ENCODE measurements at places on chromosomes 2 and 18. TPM values are rescaled to one million over a fixed set of nuclear protein-coding genes. Genes with fewer than 3 reads are reported as not detected.

DNA sequence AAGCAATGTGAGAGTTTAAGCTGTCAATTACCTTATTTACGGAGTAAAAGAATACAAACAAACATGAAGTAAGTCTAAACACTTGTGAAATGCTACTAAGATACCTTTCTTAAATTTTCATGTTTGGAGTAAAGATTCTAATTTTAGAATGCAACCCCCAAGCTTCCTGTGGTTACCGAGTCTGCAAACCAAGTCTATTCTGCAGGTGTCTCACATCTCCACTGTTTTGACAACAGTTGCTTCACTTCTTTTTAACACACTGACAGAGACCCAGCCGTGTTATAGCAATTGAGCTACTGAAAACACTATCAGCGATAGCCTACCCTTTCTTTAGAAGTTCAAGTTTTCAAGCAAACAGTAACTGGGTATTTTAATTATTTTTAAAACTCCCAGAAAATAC, 608.3 kb downstream of the ERBB4 start:
- DNase-seq: no peak

- DNase-seq: no peak
Measured at GRCh38 chr2:121748202-121748601, 7.2 kb upstream of the TSN start.

GRCh38 chr2:203718087-203718486, 11.6 kb downstream of the CD28 start:
- no peak for DNase-seq

G6PC2 gene
- total RNA-seq: not detected

GRCh38 chr18:74154716-74155115, 6.4 kb downstream of the TIMM21 start:
- no peak for DNase-seq

PLB1 gene
- total RNA-seq: 4.9 TPM

CIDEA gene
- total RNA-seq: 0.42 TPM

GRCh38 chr2:68909793-68910674, 38.8 kb upstream of the BMP10 start:
- peak; percentile 42 for DNase-seq

CD207 gene
- total RNA-seq: 0.59 TPM

DNA sequence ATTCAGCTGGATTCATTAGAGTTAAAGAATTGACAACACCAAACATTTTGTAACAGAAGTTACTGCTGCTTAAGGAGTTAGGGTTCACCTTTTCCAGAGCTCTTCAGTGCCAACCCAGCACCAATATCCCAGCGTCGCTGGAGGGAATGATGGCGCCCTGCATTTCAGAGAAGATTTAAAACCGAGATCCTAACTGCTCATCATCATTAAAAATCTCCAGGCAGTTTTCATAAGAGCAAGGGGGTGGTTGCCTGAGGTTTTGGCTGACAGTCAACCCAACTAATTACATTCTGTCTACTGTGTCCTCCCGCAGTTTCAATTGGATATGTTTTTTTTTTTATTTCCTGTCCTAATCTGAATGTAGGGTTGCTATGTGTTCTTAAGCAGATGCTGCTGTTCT, 509.6 kb upstream of the TCF4 start:
- DNase-seq: no peak

DNA sequence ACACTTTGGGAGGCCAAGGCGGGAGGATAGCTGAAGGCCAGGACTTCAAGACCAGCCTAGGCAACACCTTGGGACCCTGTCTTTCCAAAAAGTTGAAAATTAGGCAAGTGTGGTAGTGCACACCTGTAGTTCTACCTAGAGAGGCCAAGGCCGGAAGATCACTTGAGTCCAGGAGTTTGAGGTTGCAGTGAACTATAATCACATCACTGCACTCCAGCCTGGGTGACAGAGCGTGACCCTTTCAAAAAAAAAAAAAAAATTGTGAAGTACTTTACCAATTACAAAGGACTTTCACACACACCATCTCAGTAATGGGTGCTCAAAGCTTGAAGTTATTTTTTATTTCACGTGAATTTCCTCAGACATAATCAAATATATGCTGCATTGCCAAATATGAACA, 65.0 kb downstream of the ATAD2B start:
- DNase-seq: no peak

GALNT5 gene
- not detected for total RNA-seq

GNAL gene
- total RNA-seq: 5.5 TPM

MAL gene
- 0.92 TPM for total RNA-seq

- peak; percentile 75 for DNase-seq
Measured at GRCh38 chr2:47041063-47041462, 114.0 kb downstream of the STPG4 start.

DNA sequence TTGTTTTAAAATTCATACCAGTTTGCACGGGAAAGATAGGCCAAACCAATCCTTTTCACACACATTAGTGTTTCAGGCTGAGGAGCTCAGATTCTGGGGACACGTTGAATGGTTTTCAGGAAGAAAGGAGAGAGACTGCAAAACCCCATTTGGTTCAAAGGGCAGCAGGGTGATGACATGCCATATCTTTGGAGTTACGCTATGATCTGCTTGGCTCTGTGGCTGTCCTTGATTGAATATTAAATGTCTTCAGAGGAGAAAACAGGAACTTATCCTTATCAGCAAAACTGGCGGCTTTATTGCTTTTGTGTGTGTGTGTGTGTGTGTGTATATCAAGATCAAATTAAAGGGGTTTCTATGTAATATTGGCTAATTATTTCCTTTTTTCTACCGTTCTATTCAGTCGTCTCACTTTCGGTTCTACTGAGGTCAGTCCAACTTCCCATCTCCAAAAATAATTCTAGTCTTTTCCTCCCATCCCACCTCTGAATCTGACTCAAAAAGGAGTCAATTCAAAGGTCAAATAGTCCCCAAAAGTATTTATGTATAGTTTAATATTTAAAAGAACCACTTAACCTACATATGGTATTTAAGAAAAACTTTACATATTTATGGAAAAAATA, 292.9 kb upstream of the CCDC68 start:
- no peak for DNase-seq

TWIST2 gene
- 1.2 TPM for total RNA-seq

DNA sequence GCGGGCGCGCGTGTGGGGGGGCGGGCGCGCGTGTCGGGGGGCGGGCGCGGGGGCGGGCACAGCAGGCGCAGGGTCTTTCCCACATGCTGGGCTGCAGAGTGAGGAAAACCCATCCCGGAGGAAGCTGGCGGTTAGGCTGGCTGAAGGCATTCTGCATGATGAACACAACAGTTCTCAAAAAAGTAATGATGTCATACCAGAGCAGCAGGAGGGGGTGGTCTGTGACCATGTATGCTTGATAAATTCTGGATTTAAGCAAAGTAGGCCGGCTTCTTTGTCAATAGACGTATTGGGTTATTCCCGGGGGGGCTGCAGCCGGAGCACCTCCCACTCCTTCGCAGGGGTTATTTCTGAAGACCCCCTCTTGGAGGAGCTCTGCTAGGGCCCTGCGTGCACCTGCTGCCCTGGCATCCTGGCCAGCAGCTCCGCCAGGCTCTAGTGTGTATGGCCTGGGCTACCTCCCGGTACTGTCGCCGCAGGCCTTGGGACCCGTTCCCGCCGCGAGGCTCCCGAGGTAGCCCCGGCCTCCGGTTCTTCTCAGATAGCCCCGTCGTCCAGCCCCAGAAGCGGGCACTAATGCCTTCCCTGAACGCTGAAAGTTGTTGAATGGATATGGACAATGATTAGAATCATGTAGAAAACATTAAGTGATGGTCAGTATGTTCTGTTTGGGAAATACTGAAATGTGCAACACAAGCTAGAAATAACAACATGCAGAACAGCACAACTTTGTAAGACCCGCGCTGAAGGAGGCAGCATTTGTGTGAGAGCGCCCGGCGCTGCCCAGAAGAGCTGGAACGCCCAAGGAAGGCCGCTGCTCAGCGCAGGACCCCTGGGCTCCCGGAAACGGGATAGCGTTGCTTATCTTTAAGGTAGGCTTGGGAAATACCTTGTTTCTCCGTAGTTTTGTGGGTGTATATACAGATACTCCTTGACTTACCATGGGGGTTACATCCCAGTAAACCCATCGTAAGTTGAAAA, 101.4 kb upstream of the RAB6C start:
- peak; percentile 22 for DNase-seq

- DNase-seq: no peak
Measured at GRCh38 chr2:219149667-219150066, 10.9 kb downstream of the NHEJ1 start.

- peak; percentile 73 for DNase-seq
Measured at GRCh38 chr2:127155028-127155581, 48.2 kb upstream of the BIN1 start.

DNA sequence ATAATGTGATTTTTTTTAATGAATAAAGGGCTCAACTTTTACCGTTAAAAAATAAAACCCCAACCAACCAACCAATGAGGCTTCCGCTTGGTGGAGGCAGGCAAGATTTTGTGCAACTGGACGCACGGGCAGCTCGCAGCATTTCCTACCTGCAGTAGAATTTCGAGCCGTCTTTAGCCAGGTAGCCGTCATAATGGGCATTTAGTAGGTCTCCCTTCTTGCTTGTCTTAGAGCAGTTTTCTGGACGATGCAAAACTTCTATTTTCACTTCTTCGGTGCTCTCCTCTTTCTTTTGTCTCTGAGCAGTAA, 316 bp downstream of the FKBP7 start:
- no peak for DNase-seq

ATG16L1 gene
- total RNA-seq: 20.7 TPM

OR6B2 gene
- not detected for total RNA-seq

- no peak for DNase-seq
Measured at GRCh38 chr2:219490600-219491130, 8.0 kb upstream of the GMPPA start.

Measured in psoas muscle (tissue), 8 donors.